ENCODE measurements at places on chromosomes 11 and 22. TPM values are rescaled to one million over a fixed set of nuclear protein-coding genes. Genes with fewer than 3 reads are reported as not detected.

The CATSPERZ gene
- polyA plus RNA-seq = 0.67 TPM

DNA sequence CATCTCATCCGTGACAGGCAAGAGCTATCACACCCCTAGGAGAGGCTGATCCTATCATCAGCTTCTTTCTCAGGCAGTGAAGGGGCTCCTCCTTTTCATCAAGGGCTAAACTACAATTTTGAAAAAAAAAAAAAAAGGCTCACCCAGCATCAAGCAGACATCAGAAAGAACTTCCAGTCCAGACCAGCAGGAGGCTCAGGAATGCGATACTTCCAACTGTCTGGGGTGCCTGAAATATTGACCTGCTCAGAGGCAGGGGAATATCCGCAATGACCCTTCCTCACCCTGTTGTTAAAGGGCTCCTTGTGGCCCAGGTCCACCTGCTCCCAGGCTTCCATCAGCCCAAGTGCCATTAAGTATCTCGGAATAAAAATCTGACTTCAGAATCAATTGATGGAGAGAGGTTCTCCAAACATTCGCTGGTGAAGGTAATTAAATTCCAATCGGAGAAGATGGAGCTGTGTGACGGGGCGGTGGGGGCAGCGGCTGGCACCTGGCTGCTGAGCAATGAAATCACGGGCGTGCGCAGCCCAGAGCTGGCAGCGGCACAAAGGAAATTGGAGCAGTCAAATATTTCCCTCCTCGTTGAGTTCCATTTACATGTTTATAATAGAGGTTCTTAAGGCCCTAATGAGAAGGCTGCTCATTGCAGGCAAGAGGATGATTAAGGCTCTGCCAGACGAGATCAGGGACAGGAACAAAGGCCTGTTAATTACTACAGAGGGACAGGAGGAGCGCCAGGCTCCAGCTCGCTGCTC, 69.0 kb upstream of the THY1 start:
- no peak for DNase-seq
- no peak overlapping the region for H3K27ac ChIP-seq
- H3K27me3 ChIP-seq = no peaks in the 10 kb centered on the region
- H3K36me3 ChIP-seq = no peaks in the 10 kb centered on the region
- H3K4me1 ChIP-seq = no peaks in the 10 kb centered on the region
- H3K4me3 ChIP-seq = no peak overlapping the region

DNA sequence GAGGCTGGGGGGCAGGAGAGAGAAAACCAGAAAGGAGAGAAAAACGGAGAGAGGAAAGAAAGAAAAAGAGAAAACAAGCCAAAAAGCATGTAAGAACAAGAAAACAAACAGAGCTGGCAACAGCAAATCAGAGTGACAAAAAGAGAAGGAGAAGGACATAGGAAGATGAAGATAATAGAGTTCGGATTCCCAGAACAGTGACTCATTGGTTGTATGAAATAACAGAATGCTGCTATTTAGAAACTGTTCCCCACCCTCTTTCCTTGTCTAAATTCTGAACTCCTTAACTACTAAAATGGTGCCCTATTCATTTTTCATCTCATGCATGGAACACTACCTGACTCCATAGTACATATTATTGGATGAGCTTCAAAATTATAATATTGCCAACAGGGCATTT, 317.4 kb downstream of the C11orf87 start:
- no peak overlapping the region for H3K4me3 ChIP-seq
- H3K4me1 ChIP-seq = no peaks in the 10 kb centered on the region
- no peaks in the 10 kb centered on the region for H3K27me3 ChIP-seq
- no peak overlapping the region for H3K27ac ChIP-seq
- H3K36me3 ChIP-seq = no peaks in the 10 kb centered on the region

GRCh38 chr11:95363708-95364107, 132.7 kb upstream of the SESN3 start:
- H3K4me1 ChIP-seq = no peaks in the 10 kb centered on the region
- no peak overlapping the region for H3K4me3 ChIP-seq
- H3K27ac ChIP-seq = no peak overlapping the region
- H3K36me3 ChIP-seq = no peaks in the 10 kb centered on the region

GRCh38 chr11:105639527-105639926, 29.7 kb downstream of the GRIA4 start:
- DNase-seq = no peak
- no peaks in the 10 kb centered on the region for H3K36me3 ChIP-seq
- no peak overlapping the region for H3K4me3 ChIP-seq
- H3K27ac ChIP-seq = no peak overlapping the region

DNA sequence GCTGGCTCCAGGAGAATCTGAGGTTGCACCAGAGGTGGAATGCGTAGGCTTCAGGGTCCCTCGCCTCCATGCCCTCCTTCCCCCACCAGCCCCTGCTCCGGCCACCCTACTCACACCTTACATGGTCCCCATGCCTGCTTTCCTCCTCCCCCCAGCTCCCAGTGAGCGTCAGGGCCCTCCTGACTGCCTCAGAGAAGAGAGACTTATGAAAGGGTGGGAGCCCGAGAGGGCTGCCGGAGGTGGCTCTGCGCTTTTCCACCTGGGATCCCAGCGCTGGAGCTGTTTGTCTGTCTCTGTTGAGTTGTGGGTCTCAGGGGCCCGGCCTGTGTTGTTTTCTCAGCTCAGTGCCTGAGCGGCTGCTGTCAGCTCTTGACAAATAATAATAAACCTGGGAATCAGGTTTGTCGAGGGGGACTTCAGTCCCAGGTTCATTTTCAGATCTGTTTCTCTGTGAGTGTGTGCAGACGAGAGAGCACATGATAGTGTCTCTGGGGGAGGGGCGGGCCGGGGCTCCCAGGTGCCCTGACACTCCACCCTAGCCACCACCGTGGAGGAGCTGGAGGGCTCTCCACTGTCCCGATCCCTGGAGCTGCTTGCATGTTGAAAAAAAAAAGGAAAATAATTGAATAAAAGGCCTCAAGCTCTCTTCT, 153.7 kb downstream of the FEZ1 start:
- H3K4me1 ChIP-seq = no peaks in the 10 kb centered on the region
- H3K4me3 ChIP-seq = no peak overlapping the region

DNA sequence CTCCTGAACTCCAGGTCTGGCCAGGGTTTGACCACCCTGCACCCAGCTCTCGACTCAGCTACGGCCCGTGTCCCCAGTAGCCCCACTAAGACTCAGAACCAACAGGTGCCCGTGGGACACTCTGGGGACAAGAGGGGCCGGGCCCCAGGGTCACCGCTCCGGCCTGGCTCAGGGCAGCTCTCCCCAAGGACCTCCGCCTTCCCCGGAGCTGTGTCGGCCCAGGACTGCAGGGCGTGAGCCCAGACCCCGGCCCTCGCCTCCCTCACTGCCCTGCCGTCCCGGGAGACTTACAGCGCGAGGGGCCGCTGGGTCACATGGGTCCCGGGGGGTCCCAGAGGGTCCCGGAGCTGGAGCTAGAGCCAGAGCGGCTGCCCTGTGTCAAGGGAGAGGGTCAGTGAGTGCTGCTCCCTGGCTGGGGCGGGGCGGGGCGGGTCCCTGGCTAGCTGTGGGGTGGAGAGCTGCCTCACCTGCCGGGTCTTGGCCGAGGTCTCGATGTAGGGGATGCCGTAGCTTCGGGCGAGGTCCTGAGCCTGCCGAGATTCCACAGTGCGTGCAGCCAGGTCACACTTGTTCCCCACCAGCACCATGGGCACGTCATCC, 2.3 kb downstream of the HRAS start:
- no peak overlapping the region for H3K4me3 ChIP-seq
- H3K27me3 ChIP-seq = no peaks in the 10 kb centered on the region
- DNase-seq = no peak
- H3K36me3 ChIP-seq = peaks cover 4% of the 10 kb centered on the region
- H3K27ac ChIP-seq = no peak overlapping the region
- H3K4me1 ChIP-seq = peaks cover 7% of the 10 kb centered on the region

The CREB3L1 gene
- polyA plus RNA-seq = 0.23 TPM

- no peak overlapping the region for H3K4me3 ChIP-seq
- H3K27ac ChIP-seq = peak overlapping the region; percentile 88
- H3K36me3 ChIP-seq = no peaks in the 10 kb centered on the region
- DNase-seq = peak; percentile 98
- no peaks in the 10 kb centered on the region for H3K27me3 ChIP-seq
- peaks cover 40% of the 10 kb centered on the region for H3K4me1 ChIP-seq
Measured at GRCh38 chr22:19565382-19566278, 41.4 kb upstream of the CLDN5 start.

The FOLR2 gene
- not detected for polyA plus RNA-seq

DNA sequence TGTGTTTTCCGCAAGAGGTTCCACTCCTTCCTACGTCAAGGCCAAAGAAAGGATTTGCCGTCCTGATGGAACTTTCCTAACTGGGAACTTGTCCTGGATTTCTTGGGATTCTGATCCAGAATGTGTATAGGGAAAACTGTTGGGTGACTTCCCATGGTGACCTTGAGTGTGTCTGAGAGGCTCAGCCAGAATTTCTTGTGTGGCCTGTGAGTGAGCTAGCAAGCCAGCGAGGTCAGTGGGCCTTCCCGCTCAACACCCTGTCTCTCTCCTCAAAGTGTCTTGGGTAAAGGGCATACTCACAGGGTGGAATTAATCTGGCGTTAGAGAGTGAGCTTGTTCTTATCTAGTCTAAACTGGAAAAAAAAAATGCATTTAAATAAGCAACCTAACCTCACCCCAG, 20.4 kb downstream of the ZNRF3 start:
- no peaks in the 10 kb centered on the region for H3K4me1 ChIP-seq
- no peak for DNase-seq
- H3K27me3 ChIP-seq = no peaks in the 10 kb centered on the region
- H3K36me3 ChIP-seq = no peaks in the 10 kb centered on the region
- no peak overlapping the region for H3K4me3 ChIP-seq

DNA sequence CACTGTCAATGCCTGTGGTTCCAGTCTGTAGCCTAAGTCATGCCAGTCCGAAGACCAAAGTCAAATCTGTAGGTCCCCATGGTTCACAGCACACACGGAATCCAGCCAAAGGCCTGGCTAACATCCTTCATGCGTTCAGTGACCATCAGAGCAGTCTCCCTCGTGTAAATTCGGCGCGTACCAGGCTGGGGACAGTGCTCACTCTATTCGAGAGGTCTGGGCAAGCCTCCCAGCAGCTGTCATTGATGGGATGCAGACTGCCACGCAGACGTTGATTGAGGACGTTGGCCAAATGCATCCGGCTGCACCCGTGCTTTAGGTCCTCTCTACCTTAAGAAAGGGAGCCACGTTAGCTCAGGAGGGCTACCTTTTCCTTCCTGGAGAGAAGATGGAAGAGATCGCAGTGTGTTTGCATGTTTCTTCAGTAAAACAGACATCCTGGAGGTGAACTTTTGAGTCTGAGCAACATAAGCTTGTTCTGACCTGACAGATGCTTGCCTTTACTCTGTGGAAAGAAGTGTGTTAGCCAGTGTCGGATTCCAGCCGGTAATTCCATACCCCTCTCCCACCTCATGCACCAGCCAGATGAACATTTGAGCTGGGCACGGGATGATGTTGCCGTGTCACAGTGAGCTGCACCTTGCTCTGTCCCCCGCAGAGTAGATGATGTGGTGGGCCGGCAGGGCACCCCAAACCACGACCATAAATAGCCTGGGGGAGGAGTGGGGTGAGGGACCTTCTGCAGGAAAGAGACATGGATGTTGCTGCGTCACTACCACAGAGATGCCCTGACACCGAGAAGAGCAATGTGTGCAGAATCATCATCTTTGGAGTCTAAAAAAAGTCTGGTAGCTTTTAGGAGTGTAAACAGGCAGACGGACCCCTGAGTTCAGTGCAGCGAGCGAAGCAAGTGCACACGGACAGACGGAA, 12.2 kb downstream of the CTTN start:
- no peak overlapping the region for H3K27ac ChIP-seq
- no peaks in the 10 kb centered on the region for H3K27me3 ChIP-seq
- no peaks in the 10 kb centered on the region for H3K4me1 ChIP-seq
- no peak overlapping the region for H3K4me3 ChIP-seq
- H3K36me3 ChIP-seq = peaks cover 80% of the 10 kb centered on the region

The CNGA4 gene
- 0.11 TPM for polyA plus RNA-seq

The C11orf91 gene
- 0.21 TPM for polyA plus RNA-seq

DNA sequence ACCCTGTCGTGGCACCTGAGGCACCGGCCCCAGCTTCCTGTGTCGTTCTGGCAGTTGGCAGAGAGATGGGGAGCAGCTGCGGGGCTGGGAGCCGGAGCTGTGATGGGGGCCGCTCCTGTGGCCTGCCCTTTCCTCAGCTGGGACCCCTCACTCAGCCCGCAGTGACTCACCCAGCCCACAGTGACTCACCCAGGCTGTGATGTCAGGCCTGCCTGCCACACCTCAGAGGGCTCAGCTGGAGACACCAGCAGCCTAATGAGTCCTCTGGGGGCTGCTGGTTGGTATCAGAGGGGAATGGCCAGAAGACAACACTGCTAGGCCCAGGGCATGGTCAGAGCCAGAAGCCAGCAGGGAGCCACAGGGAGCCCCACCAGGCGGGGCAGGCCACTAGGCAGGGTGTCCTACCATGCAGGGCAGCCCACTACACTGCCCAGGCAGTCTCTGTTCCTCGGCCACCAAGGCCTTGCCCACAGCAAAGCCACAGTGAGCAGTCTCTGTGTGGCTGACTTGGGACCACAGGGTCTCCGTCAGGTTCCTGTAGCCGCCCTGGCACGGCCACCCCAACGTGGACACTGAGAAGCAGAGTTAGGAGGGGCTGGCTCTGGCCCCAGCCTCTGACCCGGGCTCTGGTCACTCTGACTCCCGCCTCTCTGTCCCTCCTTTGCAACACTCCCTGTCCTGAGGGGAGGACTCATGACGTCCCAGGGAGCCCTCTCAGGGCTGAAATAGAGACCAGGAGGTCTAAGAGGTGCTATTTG, 4.2 kb upstream of the FXYD2 start:
- peak overlapping the region; percentile 2 for H3K27ac ChIP-seq
- no peaks in the 10 kb centered on the region for H3K36me3 ChIP-seq
- H3K4me1 ChIP-seq = peaks cover 28% of the 10 kb centered on the region
- no peaks in the 10 kb centered on the region for H3K27me3 ChIP-seq

DNA sequence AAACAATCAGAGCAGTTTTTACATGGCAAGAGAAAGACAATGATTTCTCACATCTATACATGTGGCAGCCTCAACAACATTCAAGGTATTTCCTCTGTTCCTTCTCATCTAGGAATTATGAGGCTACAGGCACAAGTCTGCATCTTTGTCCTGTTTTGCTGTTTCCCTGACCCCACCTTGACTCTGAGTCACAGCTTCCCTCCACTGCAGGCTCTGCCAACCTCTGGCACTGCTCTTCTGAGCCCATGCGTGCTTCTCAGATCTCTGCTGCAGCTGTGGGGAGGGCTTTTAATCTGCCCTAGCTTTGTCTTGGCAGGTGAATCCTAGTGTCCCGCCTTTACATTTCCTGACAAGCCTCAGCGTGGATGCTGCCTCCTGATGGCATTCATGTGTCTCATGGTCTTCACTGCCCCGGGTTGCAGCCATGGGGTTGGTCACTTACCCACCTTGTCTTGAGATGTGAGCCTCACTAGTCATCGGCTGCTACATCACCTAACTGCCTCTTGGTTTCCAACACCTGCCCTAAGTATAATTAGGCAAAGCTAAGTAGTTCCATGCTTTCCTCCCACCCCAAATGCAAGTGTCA, 578.5 kb downstream of the TBC1D22A start:
- DNase-seq = peak; percentile 10
- no peaks in the 10 kb centered on the region for H3K27me3 ChIP-seq
- H3K27ac ChIP-seq = no peak overlapping the region
- peaks cover 14% of the 10 kb centered on the region for H3K4me1 ChIP-seq
- H3K36me3 ChIP-seq = no peaks in the 10 kb centered on the region

GRCh38 chr11:72439455-72439854, 5.1 kb upstream of the CLPB start:
- peak; percentile 21 for DNase-seq
- H3K27me3 ChIP-seq = peaks cover 6% of the 10 kb centered on the region
- H3K4me1 ChIP-seq = no peaks in the 10 kb centered on the region
- no peak overlapping the region for H3K4me3 ChIP-seq
- no peaks in the 10 kb centered on the region for H3K36me3 ChIP-seq

Measured in endothelial cell of umbilical vein (primary cell).